ENCODE measurements at places on chromosomes 1 and 21. TPM values are rescaled to one million over a fixed set of nuclear protein-coding genes. Genes with fewer than 3 reads are reported as not detected.

CNTN2 gene
- total RNA-seq: 0.48 TPM

TAS1R3 gene
- total RNA-seq: 0.67 TPM

TMPRSS15 gene
- not detected for total RNA-seq

DNA sequence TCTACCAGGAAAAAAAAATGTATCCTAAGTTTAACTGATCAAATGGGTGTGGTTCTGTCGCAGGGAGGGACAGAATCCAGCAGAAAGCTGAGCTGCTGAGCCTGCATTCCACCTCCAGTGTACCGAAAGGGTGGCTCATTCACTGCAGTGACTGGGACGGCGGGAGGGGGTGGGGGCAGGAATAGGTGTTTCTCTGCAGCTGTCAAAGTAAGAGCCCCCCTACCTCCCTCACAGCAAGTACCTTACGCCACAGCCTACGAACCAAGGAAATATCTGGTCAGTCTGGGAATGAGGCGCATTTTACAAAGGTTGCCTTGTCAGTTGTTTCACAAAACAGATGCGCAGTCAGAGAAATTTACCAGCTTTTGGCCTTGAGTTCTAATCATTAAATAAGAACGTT is 1.7 kb downstream of the S100B start:
- no peak overlapping the region for H3K4me3 ChIP-seq
- DNase-seq: no peak
- H3K4me1 ChIP-seq: peaks cover 26% of the 10 kb centered on the region
- H3K27me3 ChIP-seq: no peaks in the 10 kb centered on the region
- H3K27ac ChIP-seq: no peak overlapping the region
- no peaks in the 10 kb centered on the region for H3K36me3 ChIP-seq

GRCh38 chr1:108199201-108199691 is 897 bp downstream of the SLC25A24 start:
- peaks cover 8% of the 10 kb centered on the region for H3K4me1 ChIP-seq
- no peaks in the 10 kb centered on the region for H3K27me3 ChIP-seq
- peak overlapping the region; percentile 99 for H3K4me3 ChIP-seq
- peak; percentile 81 for DNase-seq
- peak overlapping the region; percentile 95 for H3K27ac ChIP-seq

DNA sequence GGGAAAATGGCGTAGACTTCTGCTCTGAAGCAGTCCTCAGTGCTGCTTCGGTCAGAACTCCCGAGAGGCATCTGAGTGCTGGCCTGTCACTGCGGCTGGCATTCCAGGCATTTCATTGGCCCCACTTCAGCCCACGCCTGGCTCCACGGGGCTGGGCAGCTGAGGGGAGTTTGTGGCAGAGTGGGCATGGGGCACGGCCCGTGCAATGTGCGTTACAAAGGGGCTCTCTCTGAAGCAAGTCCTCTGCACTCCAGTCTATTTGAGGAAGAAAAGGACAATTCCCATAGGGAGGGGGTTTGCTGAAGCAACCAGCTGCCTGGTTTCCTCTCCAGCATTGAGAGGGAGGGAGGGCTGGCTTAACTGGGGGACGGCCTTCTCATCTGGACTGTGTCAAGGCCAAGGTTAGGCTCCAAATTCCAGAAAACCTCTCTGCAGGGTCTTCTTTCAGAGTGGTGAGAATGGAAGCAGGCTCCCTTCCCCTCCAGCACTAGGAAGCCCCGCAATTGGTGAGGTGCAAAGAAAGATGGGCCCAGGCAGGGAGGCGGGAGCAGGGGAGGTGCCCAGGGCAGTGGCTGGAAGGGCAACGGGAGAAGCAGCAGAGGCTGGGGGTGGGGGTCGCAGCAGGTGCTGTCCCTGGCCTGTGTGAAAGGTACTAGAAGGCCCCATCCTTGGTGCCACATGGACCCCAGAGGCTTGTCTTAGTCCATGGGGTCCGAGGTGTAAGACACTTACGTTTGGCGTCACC is 21.1 kb upstream of the GPR157 start:
- peaks cover 53% of the 10 kb centered on the region for H3K4me1 ChIP-seq
- no peaks in the 10 kb centered on the region for H3K27me3 ChIP-seq
- H3K4me3 ChIP-seq: no peak overlapping the region
- peak overlapping the region; percentile 82 for H3K27ac ChIP-seq

DNA sequence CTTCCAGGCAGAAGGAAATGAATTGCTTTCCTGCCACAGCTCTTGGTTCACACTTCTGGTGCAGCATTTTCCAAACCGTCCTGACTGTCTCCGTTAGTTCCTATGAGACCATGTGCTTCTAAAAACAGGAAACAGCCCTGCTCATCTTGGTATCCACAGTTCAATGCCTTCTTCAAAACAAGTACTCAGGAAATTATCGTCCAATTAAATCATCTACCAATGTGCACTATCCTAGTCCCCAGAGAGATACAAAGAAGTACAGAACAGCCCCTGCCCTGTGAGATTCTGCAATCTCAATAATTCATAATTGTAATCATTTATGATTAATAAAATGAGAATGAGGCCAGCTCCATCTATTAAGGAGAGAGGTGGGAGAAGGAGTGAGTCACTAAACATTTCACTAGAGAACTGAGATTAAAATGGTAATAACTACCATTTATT is 11.2 kb downstream of the CLEC20A start:
- H3K4me3 ChIP-seq: no peak overlapping the region
- no peaks in the 10 kb centered on the region for H3K36me3 ChIP-seq
- H3K4me1 ChIP-seq: no peaks in the 10 kb centered on the region
- no peak for DNase-seq

GRCh38 chr1:184755226-184756065 is 788 bp upstream of the EDEM3 start:
- H3K4me3 ChIP-seq: peak overlapping the region; percentile 61
- H3K4me1 ChIP-seq: no peaks in the 10 kb centered on the region
- H3K27ac ChIP-seq: peak overlapping the region; percentile 73

Data from lung (tissue), 17 donors.